ENCODE measurements at places on chromosomes 1 and 21.
A peak's percentile ranks its signal among the peaks of the same experiment; 100 is the strongest.

GRCh38 chr1:233016798-233017197 lies 66.4 kb downstream of the NTPCR start:
- no peak for DNase-seq

DNA sequence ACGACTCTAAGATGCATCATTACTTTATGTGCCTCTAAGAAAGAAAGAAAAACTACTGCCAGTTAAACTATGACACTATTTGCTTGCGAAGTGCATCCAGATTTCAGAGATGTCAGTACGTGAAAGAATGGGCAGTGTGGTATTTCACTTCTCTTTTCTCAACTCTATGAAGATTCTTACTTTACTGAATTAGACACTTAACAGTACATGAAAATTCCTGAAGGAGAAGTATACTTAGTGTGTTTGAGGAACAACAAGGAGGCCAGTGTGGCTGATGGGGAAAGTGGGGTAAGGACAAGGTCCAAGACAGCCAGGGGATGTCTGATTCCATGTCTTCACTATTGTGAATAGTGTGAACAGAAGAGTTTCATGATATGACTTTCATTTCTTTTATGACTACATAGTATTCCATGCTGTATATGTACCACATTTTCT lies 53.9 kb upstream of the HSD17B7 start:
- no peak for DNase-seq

GRCh38 chr1:201487742-201488141 lies 18.8 kb upstream of the PHLDA3 start:
- DNase-seq, result no peak

DNA sequence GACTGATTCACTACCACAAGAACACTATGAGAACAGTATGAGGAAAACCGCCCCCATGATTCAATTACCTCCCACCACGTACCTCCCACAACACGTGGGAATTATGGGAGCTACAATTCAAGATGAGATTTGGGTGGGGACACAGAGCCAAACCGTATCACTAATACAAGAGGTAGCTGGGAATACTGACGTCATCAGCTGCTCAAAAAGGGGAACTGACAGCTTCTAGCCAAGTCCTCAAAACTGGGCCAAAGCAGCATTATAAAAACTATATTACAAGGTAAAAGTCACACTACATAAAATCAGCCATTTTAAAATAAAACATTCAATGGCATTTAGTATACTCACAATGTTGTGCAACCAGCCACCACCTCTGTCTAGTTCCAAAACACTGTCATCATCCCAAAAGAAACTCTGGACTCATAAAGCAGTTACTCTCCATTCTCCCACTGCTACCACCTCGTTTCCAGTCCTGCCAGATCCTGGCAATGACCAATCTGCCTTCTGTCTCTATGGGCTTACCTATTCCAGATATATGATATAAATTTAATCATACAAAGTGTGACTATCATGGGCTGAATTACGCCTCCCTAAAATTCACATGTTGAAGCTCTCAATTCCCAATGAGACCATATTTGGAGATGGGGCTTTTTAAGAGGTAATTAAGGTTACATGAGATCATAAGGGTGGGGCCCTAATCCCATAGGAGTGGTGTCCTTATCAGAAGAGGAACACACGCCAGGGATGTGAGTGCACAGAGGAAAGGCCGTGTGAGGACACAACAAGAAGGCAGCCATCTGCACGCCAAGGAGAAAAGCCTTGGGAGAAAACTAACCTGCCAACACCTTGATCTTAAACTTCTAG lies 192.1 kb downstream of the SETD4 start:
- DNase-seq, result no peak

- DNase-seq, result no peak
These were observed 38.6 kb upstream of the WLS start for GRCh38 chr1:68270951-68271350.

- DNase-seq, result no peak
These were observed 8.1 kb downstream of the KAZN start for GRCh38 chr1:14606632-14607031.

- DNase-seq, result peak; percentile 41
These were observed 56.8 kb downstream of the GLIS1 start for GRCh38 chr1:53681977-53682685.

DNA sequence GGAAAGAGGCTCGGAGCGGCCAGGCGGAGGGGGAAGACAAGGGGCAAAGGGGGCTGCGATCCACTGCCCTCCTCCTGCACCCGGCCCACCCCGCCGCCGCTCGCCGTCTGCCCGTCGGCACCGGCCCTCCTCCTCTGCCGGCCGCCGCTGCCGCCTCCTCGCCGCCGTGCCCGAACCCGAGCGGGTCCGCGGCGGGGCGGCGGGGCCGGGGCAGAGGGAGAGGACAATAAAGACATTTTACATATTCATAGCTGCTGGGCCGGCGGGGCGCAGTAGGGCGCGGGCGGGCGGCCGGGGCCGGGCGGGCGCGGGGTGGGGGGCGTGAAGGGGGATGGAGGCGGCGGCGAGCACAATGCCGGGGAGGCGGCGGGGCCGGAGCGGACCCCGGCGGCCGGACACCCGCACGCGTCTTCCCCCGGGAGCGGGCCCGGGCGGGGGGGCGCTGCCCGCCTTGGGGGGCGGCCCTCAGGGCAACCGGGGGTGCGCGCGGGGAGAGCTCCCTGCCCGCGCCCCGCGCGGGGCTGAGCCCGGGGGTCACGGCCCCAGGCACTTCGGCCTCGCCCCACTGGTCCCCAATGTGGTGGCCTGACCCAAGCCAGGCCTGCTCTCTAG lies 546 bp downstream of the POU2F1 start:
- DNase-seq, result no peak

DNA sequence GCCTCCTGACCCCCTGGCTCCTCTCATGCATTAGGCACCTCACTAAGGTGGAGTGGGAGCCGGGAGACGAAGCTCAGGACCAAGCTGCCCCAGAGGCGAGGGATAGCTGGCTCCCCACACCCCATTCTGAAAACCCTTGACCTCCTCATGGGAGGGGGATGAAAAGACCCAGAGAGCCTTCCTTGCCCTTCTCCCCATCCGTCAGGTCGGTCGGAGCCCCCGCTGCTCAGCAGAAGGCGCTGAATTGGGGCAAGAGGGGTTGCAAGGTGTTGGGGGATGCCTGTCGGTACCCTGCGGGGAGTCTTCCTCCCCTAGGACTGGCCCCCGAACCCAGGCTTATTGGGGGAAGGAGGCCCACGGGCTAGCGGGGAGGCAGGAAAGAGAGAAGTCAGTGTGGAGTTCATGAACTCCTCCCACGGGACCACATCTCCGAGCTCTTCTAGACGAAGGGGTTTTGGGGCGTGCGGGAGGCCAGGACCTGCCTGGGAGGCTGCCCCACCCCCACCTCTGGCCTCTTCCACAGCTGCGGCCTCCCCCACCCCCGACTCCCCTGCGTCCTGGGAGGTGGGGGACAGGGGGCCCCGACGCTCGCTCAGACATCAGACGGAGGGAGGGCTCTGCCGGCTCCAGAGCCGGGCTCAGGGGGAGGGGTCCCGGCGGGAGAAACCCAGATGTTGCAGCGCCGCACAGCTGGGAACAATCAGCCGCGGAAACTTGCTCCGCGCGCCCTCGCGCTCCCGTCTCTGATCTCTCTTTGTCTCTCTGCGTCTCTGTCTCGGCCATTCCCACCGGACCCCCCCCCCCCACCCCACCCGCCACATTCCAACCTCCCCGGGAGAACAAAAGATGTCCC lies 719 bp downstream of the MFAP2 start:
- no peak for DNase-seq

- peak; percentile 34 for DNase-seq
These were observed 6.2 kb upstream of the KCNK2 start for GRCh38 chr1:215076322-215076721.

- DNase-seq, result no peak
These were observed 856.3 kb upstream of the B3GALT2 start for GRCh38 chr1:194042736-194043135.

GRCh38 chr1:184930232-184930631 lies 44.1 kb downstream of the NIBAN1 start:
- no peak for DNase-seq

DNA sequence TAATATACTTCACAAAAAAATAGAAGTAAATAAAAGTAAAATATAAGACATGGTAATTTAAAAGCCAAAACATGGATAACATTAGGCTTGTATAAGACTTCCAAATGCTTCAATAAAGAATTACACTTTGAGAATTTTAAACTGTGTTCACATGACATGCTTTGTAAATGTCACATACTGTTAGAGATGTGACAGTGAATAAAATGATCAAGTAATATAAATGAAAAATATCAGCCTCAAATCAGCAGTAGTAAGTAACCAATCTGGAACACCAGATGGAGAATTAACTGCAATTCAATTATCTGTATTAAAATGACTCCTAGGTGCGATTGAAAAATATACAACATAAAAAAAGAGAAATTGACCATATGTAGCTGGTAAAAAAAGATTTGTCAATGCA lies 1260.8 kb downstream of the BRINP3 start:
- DNase-seq, result no peak

- DNase-seq, result peak; percentile 67
These were observed 76.7 kb downstream of the ARHGEF16 start for GRCh38 chr1:3530926-3531818.

DNA sequence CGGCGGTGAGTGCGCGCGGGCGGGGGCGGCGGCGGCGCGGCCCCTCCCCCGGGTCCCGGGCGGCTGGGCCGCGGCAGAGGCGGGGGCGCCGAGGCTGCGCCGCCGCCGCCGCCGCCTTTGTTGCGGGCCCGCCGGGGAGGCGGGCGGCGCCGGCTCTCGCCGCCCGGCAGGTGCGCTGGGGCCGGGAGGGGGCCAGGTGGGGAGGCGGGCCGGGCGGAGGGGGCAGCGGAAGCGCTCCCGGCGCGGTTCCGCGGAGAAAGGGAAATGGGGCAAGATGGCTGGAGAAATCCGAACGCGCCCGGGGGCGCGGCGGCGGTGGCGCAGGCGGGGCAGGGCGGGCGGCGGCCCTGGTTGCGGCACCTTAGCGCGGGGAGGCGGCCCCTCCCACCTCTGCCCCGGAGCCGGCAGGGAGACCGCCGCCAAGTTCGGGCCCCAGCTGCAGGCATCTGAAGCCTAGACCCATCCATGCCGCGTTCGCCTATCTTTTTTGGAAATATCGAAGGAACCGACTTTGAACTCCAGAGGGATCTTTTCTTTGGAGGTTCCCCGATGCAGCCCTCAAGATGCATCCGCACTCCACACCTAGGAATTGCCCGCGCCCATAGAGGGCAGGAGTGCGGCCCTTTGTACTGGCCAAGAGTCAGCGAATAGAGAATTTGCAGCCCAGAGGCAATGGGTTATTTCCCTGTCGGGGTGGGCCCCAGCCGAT lies 479 bp downstream of the POGK start:
- peak; percentile 17 for DNase-seq

GRCh38 chr1:244022311-244022710 lies 28.8 kb upstream of the ZBTB18 start:
- no peak for DNase-seq

GRCh38 chr21:32411350-32412161 lies 950 bp upstream of the EVA1C start:
- DNase-seq, result no peak

- DNase-seq, result no peak
These were observed 263.8 kb downstream of the KAZN start for GRCh38 chr1:14862114-14862771.

DNA sequence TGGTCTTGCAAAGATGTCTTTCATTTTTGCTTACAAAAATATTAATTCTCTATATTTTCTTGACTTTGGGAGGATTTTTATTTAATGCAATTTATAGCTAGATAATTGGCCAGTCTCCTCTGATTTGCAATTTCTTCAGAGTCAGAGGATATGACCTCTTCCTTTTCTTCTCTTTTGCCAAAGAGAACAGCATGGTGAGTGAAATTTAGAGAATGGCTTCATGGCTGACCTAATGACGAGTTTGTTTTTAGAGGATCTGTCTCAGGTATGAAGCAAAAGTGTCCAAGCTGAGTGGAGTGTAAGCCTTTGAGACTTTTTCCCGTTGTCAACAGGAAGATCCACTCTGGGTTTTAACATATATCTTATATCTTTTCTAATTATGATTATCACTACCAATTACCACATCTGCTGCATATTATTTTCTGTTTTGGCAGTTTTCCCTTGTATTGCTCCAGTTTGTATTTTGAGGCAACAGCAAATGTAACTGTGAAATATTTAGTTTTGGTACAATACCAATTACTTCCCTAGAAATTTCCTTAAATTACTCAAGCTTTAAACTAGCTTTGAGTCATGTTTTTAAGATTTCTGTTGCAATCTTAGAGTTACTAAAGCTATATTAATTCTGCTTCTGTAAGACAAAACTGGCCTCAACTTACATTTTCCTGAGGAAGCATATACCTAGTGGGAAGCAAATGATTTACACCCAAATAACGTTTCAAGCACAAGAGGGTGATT lies 332.8 kb upstream of the ZRANB2 start:
- no peak for DNase-seq

GRCh38 chr1:50852889-50853288 lies 107.2 kb downstream of the FAF1 start:
- DNase-seq, result no peak

- DNase-seq, result peak; percentile 10
These were observed at the start of gene TTLL7 for GRCh38 chr1:83998498-83999315. Gene TTLL7, minus strand, starts transcription at chr1:83999132. Its CDS starts 46,921 bp downstream, at chr1:83952211.

GRCh38 chr1:26493267-26493666 lies 21.0 kb downstream of the HMGN2 start:
- no peak for DNase-seq

- DNase-seq, result no peak
These were observed 154.2 kb upstream of the ZNHIT6 start for GRCh38 chr1:85862456-85862855.

GRCh38 chr1:1171161-1171545 lies 2.5 kb upstream of the TTLL10 start:
- DNase-seq, result no peak

GRCh38 chr1:147086129-147086528 lies 86.1 kb downstream of the PRKAB2 start:
- no peak for DNase-seq

- no peak for DNase-seq
These were observed 72.2 kb downstream of the DDX20 start for GRCh38 chr1:111827946-111828345.

- no peak for DNase-seq
These were observed 115.4 kb upstream of the RAB4A start for GRCh38 chr1:229155472-229155871.

GRCh38 chr21:16569679-16570078 lies 839.9 kb downstream of the USP25 start:
- no peak for DNase-seq

DNA sequence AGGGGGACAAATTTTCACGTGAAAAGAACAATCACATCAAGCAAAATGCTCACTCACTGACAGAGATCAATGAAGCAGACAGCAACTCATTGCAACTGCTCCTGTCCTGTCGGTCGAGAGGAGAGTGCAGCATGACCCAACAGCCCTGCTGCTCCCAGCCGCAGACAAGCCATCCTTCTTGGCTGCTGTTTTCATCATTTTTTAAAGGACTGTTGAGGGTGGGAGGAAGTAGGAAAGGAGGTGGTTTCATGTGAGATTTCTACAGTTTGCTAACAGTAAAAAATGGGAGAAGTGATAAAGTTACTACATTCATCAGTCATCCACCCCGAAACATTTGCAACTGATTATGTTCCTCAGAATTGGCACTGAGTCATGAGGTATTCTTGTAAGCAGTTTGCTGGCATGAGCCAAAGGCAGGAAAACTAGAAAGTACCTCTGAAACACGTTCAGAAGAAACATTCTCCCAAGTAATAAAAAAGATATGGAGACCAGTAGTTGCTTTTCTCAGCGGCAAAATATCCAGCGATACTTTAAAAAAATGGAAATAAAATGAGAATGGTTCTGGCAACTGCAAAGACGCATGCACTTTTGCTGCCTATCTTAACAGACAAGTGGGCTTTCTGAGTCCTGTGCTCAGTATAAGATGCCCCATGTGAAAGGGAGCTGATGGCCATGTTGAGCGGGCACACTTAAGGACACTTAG lies 72.0 kb upstream of the CLDN14 start:
- DNase-seq, result no peak
